ENCODE measurements at places on chromosomes 6 and 20.

GRCh38 chr6:87808005-87808757 lies 106.1 kb upstream of the AKIRIN2 start:
- no peak for DNase-seq

GRCh38 chr6:132190097-132190814 lies 211.0 kb downstream of the MOXD1 start:
- no peak for DNase-seq

GRCh38 chr6:144311361-144311760 lies 26.2 kb downstream of the UTRN start:
- no peak for DNase-seq

- no peak for DNase-seq
Observed at GRCh38 chr20:47720636-47721427, 64.4 kb downstream of the SULF2 start.

DNA sequence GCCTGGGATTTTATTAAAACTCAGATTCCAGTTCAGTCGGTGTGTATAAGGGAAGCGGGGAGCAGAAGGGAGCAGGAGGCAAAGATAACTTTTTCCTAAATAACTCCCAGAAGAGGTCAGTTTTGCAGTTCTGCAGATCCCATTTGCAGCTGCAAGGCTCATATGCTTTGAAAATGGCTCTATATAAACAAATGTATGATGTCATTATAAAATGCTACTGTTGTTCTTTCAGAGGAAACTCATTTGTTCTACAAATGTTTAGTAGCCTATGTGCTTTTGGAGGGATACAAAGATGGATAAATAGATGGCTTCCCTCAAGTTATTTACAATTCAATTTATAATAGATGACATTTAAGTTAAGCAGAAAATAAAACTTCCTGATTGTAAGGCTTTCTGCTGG lies 29.2 kb upstream of the DSP start:
- no peak for DNase-seq
